ENCODE measurements at places on chromosomes 13 and 19.
A peak's percentile ranks its signal among the peaks of the same experiment; 100 is the strongest.

- DNase-seq, result no peak
These were observed 9.2 kb upstream of the AKAP8L start for GRCh38 chr19:15427991-15428471.

DNA sequence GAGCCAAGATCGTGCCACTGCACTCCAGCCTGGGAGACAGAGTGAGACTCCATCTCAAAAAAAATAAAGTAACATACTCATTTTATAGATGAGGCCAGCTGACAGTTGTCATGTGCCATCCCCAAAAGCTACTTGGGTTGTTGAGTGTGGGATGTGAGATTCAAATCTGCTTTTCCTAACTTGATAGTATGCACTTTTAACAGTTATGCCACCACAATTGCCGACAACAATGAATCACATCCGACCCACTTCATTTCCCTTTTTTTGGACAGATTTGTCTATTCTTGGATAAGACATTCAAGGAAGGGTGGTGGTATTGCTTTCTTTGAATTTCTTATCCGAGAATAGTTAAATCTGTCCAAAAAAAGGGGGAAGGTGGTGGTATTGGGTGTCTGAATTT, 16.3 kb upstream of the DNMT1 start:
- no peak for DNase-seq

- DNase-seq, result no peak
These were observed 9.9 kb downstream of the TNFRSF19 start for GRCh38 chr13:23579896-23580683.

GRCh38 chr13:41811588-41812021, 149.3 kb downstream of the VWA8 start:
- no peak for DNase-seq

GRCh38 chr19:18122860-18123795, 25.6 kb downstream of the MAST3 start:
- DNase-seq, result no peak

DNA sequence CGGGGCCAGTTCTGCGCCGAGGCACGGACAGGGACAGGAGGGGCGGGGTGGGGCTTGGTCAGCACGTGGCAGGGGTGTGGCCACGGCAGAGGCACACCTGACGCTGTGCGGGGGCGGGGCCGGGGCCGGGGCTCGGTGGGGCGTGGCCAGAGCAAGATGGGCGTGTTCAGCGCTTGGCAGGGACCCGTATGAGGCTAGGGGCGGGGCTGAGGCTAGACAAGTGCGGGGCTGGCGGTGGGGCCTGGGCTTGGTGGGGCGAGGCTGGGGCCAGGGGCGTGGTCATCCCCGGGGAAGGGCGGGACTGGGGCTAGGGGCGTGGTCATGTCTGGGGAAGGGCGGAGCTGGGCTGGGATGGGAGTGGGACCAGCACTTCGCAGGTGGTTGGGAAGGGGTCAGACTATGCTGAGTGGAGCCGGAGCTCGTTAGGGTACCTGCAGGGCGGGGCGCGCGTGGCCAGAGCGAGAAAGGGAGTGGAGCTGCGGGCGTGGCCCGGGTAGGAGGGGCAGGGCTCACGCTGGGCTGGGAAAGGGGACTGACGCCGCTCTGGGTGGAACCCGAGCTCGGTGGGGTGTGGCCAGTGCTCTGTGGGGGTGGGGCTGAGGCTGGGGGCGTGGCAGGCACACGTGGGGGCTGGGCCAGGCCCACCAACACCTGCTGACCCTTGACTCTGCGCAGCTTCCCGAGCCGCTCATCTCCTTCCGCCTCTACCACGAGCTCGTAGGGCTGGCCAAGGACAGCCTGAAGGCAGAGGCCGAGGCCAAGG, 12.8 kb downstream of the POLR2E start:
- DNase-seq, result peak; percentile 64

- no peak for DNase-seq
These were observed 9.5 kb downstream of the DOCK6 start for GRCh38 chr19:11252665-11253355.

DNA sequence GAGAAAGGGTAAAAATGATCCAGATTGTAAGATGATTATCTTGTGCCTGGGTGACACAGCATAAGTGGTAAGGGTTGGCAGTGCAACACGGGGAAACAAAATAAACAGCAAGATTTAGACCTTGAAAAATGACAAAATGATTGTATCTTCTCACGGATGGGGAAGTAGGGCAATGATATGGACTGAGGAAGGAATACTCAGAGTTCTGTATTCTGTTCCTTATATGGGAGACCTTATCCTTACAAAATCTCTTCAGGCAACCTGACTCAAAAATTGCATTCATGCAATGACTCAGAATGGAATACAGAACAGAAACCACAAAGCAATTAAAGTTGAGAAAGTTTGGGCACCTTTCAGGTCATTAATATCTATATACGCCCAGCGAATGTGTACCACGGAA, 149.0 kb downstream of the HS6ST3 start:
- no peak for DNase-seq

DNA sequence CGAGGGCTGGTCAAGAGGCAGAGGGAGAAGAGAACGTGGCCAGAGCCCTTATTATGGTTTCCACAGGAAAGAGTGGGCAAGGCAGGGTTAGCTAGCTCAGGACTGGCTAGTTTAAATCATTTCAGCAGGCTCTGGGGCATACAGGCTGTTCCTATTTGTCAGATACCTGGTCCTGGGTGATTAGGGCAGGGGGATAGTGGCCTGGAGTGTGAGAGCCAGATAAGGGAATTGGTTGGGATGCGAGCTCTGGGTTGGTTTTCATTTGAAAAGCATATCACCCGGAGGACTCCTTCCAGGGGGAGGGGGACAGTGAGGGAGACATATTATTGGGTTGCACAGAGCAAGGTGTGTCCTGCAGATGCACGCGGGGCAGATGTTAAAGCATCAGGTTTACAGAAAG, 75.3 kb upstream of the CLDN10 start:
- DNase-seq, result no peak

GRCh38 chr19:23949611-23950010, 34.9 kb downstream of the ZNF726 start:
- no peak for DNase-seq

- no peak for DNase-seq
These were observed 21.9 kb downstream of the FBXO17 start for GRCh38 chr19:38953677-38954076.

GRCh38 chr13:69168436-69168835, 939.2 kb upstream of the ATXN8OS start:
- no peak for DNase-seq

- DNase-seq, result peak; percentile 37
These were observed 107.4 kb upstream of the SLC7A1 start for GRCh38 chr13:29702912-29703351.

GRCh38 chr13:33367926-33368325, 82.4 kb upstream of the STARD13 start:
- DNase-seq, result no peak

DNA sequence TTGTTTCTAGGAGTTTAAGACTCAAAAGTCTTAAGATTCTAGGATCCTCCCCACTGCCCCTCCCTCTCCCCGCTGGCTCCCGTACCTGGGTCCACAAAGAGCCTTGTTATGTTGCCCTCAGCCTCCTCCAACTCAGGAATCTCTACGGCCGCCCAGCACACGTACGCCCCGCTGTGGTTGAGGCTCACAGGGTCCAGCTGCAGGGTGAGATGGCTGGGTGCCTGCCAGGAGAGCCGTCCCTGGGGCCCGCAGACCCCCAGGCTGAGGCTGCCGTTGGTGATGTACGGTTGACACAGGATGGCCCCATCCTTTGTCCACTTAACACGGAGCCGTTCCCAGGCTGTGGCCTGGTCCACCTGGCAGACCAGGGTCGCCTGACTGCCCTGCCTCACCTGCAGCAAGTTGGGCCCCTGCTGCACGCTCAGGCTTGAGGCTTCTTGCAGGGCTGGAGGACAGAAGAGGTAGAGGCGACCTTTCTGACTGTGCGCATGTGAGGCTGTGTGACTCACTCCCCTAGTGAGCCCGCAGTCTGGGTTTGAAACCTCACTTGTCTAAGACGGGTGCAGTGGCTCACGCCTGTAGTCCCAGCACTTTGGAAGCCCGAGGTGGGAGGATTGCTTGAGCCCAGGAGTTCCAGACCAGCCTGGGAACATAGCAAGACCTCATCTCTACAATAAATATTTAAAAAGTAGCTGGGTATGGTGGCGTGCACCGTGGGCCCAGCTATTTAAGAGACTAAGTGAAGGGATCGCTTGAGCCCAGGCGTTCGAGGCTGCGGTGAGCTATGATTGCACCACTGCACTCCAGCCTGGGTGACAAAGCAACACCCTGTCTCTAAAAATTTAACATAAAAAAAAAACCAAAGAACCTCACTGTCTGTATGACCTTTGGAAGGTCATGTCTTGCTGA, 4.0 kb downstream of the TMIGD2 start:
- no peak for DNase-seq

GRCh38 chr13:37869756-37870488, at the start of gene TRPC4:
TSS of gene TRPC4 (minus strand) at chr13:37869772. CDS start at chr13:37783333, 86,439 bp downstream.
- peak; percentile 60 for DNase-seq

- DNase-seq, result no peak
These were observed 157.6 kb upstream of the RNF113B start for GRCh38 chr13:98334620-98335205.

- DNase-seq, result peak; percentile 58
These were observed 405.0 kb downstream of the COG6 start for GRCh38 chr13:40060296-40061007.

DNA sequence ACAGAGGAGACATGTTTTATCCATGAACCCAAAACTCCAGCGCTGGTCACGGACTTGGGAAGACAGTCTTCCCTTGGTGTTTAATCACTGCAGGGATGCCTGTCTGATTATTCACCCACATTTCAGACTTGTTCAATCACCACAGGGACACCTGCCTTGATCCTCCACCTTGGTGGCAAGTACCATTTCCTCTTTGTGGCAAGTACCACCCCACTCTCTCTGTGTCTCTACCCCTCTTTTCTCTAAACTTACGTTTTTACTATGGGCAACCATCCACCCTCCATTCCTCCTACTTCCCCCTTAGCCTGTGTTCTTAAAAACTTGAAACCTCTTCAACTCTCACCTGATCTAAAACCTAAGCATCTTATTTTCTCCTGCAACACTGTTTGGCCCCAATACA, 16.8 kb downstream of the ZNF83 start:
- DNase-seq, result no peak

- DNase-seq, result no peak
These were observed 135.4 kb downstream of the SLITRK6 start for GRCh38 chr13:85663856-85664255.

- no peak for DNase-seq
These were observed 79.3 kb upstream of the TM9SF2 start for GRCh38 chr13:99421758-99422585.

DNA sequence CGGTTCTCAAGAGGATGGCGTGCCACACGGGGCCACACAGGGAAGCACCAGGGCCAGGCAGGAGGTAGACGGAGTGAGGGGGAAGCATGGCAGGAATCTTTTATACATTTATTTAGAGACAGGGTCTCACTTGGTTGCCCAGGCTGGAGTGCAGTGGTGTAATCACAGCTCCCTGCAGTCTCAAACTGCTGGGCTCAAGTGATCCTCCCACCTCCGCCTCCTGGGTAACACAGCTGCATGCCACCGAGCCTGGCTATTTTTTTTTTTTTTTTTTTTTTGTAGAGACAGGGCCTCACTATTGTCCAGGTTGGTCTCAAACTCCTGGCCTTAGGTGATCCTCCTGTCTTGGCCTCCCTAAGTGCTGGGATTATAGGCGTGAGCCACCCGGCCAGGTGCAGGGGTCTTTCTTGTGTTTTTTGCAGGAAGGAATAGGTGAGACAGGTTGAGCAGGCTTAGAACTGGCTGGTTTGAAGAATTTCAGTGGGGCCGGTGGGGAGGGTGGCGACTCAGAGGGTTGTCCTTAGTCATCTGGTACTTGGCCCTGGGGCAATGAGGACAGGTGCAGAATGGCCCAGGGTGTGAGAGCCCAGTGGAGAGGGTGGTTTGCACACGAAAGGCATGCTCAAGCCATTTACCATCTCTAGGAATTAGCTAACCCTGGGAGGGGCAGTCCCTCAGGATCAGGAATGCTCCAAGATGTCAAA, 7.6 kb downstream of the SSC5D start:
- DNase-seq, result no peak

DNA sequence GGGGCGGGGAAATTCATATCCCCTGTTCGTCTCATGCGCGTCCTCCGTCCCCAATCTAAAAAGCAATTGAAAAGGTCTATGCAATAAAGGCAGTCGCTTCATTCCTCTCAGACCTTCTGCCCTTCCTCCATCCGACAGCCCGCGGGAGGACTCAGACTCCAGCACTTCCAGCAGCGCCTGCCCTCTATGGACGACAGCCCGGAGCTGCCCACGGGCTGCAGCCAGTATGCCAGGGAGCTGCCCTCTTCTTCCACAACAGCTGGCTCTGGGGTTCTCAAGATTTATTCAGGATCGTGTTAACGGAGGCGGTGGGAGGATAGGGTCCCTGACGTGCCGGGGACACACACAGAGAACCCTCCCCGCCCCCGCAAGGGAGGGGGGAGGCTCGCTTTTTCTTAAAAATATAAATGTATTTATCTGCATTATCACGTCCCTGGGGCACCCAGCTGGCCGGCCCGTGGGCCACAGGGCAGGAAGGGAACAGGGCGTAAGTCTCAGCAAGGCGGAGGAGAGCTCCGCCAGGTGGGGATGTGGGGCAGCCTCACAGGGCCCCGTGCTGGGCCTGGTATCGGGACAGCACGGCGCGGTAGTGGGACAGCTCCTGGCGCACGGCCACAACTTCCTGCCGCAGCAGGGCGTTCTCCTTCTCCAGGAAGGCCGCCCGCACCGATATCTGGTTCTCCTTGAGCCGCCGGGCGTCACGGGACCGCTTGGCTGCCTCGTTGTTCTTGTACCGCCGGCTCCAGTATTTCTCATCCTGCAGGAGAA, 6.7 kb downstream of the DBP start:
- peak; percentile 81 for DNase-seq

GRCh38 chr19:28303502-28303901, 909.4 kb downstream of the UQCRFS1 start:
- DNase-seq, result no peak

GRCh38 chr19:19627621-19628500, at the start of gene LPAR2:
TSS of gene LPAR2 (minus strand) at chr19:19628220. CDS start at chr19:19627275, 945 bp downstream.
- no peak for DNase-seq

DNA sequence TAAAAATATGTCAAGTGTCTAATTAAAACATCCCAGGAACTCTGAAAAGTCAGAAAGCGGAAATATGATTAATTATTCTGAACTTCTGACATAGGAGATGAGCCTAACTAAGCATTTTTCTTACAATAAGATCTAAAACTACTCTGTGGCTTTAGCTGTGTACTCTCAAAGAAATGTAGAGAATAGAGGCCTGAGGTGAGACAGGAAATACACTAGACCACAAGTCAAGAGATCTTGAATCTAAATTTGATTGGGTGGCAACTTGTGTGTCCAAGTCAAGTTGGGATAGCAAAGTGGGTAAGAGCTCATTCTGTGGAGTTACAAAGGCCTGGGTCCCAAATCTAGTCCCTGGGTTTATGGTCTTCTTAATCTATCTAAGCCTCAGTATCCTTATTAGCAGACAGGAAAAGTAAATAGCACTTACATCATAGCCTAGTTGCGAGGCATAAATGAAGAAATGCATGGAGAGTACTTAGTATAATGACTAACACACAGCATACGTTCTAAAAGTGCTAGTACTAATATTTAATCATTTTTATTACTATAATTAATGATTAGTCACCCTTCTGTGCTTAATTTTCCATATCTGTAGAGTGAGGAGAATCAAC, 9.4 kb upstream of the LRRC63 start:
- DNase-seq, result no peak

GRCh38 chr19:35136977-35137702, 1.5 kb upstream of the FXYD1 start:
- no peak for DNase-seq

- no peak for DNase-seq
These were observed 359.8 kb upstream of the HTR2A start for GRCh38 chr13:47256618-47257017.

GRCh38 chr13:80871481-80871880, 530.6 kb upstream of the SPRY2 start:
- DNase-seq, result no peak

- peak; percentile 46 for DNase-seq
These were observed 36.2 kb upstream of the GARRE1 start for GRCh38 chr19:34217952-34218817.
